Germinal center (tissue), 1 donor: ENCODE measurements at places on chromosomes 1 and 21.

GRCh38 chr21:44295646-44296045, 4.2 kb upstream of the PFKL start:
- DNase-seq: no peak

DNA sequence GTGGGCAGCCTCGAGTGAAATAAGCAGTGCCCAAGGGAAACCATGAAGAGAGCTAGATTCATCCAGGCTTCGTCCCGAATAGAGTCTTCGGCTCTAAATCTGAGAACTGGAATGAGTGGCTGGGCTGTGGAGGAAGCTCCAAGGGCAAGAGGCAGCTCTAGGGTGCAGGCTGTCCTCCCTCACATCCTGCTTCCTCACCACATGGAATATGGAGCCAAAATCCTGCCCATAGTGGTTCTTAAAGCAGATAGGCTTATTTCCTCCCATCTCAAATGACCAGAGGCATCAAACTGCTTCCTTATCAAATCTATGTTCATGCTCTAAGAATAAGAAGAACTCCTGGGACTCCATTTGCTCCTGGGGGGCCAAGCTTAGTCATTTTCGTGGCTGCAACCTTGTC, 2.5 kb downstream of the IL24 start:
- no peak for DNase-seq

GRCh38 chr1:203186446-203187303, at the start of gene CHI3L1:
TSS of gene CHI3L1 (minus strand) at chr1:203186704. CDS start at chr1:203186623, 81 bp downstream.
- no peak for DNase-seq

DNA sequence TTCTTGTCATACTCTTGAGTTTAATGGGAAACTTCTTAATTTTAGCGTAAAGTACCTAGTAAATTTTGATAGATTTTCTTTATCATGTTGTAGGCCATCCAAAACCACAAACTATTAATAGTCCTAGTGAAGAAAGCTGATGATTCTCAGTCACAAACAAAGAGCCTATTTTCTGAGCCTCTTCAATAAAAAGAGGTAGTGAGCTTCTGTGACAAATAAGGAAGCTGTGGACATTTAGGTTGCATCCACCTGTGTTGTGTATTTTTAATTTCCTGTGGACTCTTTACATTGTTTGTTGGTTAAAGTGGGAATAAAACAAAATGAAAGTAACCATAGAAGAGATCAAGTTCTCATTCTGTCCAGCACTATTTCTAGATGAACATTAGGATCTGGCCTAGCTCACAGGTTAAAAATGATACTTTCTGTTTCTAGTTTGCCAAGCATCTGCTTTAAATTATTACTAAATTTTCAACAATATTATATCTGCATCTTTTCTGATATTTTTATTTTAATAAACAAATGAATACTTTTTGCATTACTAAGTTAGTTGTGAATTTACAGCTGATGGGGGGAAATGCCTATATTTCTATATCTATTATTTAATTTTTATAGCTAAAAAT, 702.2 kb upstream of the ADGRL4 start:
- no peak for DNase-seq

DNA sequence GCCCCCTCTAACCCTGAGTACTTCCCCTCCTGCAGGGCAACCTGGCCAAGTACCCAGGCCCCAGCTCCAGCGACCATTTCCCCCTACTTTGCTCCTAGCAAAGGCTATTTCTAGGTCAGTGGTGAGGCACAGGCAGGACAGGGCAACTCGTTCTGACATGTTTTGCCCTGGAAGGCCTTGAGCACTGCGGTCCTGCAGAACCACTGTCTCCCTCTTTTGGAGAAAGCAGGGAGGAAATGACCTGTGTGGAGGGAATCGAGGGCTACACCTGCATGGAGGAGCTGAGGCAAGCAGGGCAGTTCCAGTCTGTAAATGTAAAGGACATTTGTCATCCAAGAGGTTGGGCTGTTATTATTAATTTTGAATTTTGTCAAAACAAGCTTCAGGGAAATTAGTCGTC, 99.1 kb downstream of the PPIAL4G start:
- no peak for DNase-seq

GRCh38 chr1:84095308-84095707, 48.8 kb upstream of the PRKACB start:
- no peak for DNase-seq

GRCh38 chr1:228154670-228155571, 5.2 kb downstream of the GJC2 start:
- DNase-seq: no peak

DNA sequence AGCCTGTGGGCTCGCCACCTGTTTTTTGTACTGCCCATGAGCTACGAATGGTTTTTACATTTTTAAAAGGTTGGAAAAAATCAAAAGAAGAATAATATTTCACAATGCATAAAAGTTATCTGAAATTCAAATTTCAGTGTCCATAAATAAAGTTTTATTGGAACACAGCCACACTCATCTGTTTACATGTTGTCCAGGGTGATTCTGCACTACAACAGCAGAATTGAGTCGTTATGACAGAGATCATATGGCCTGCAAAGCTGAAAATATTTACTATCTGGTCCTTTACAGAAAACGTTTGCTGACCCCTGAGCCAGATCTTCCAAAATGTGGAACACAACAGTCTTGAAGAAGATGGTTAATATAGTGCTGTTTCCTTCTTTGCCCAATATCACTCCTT, 89.4 kb downstream of the TM2D1 start:
- DNase-seq: no peak

DNA sequence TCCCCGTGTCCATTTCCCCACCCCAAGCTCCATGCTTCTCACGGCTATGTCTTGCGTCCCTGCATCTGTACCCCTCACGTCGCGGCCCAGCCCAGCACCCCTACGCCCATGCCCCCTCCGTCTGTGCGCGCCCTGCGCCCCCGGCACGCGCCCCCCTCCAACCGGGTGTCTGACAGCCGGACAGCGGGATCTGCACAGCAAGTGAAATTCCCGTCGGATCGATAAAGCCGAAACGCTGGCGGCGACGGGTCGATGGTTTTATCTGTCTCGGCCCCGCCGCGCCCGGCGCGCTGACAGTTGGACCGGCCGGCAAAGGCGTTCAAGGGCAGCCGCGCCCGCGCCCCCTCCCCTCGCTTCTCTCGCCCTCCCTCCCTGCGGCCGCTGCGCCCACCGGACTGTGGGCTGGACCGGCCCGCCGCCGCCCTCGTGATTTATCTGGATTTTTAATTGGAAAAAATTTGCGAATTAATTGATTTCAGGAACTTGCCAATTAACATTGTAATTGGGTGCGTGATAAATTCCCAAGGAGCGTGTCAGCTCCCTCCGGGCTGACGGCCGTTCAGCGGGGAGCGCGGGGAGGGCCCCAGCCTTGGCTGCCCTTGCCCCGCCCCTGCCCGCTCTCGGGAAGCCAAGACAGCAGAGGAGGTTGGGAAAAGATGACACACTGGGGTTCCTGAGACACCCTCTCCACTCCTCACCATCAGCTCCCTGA, 57.1 kb downstream of the TMEM53 start:
- DNase-seq: no peak

DNA sequence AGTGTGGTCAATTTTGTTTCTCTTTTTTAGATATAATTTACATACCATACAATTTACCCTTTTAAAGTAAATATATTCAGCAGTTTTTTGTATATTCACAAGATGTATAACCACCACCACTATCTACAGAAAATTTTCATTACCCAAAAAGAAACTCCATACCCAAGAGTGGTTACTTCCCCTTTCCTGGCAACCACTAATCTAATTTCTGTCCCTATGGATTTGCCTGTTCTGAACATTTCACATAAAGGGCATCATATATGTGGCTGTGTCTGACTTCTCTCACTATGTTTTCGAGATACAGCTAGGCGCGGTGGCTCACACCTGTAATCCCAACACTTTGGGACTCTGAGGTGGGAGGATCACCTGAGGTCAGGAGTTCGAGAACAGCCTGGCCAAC, 13.6 kb downstream of the PACC1 start:
- no peak for DNase-seq

DNA sequence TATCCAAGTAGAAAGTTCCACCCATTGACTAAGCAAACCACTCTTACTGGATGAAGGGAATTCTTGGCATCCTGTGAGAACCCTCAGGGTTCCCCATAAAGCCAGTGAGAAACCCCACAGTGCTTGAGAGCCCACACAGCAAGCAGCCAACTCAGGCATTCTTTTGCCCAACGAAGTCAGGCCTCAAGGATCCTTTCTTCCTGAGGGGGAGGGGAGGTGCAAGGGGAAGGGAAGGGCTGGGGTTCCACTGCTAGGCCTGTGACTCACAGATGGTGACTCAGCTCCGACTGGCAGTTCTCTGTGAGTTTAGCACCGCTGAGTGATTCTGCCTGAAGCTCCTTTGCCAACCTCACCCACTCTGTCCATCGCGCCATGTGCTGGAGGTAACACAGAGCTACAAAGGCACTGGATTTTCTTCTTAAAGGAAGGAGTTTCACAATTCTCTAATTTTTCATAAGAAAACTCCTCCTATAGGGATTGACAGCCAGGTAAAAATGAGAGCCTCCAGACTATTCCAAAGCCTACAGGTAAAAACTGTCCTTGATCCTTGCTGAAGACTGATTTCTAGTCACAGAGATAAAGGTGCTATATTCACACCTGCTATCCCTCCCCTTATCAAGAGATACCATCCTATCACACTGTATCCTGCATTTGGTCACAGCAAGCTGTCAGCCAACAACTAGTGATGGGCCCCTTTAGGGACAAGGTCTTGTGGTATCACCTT, 4.8 kb downstream of the ENO1 start:
- no peak for DNase-seq
